ENCODE measurements at places on chromosomes 7 and 10. TPM values are rescaled to one million over a fixed set of nuclear protein-coding genes. Genes with fewer than 3 reads are reported as not detected.

NKX2-3 gene
- not detected for total RNA-seq

BRAT1 gene
- 19.2 TPM for total RNA-seq

SEC23IP gene
- 26.0 TPM for total RNA-seq

FAM221A gene
- total RNA-seq = 11.1 TPM

GHRHR gene
- total RNA-seq = not detected

PRPS1L1 gene
- total RNA-seq = not detected
